NCI-H187 treated with DMSO at 0.1 percent for 48 hours (cell line): ENCODE measurements at places on chromosomes 2 and 18.

- DNase-seq = no peak
These were observed 41.4 kb downstream of the BMP10 start for GRCh38 chr2:68829749-68830148.

- no peak for DNase-seq
These were observed 132.3 kb downstream of the FOXI3 start for GRCh38 chr2:88320076-88320773.

DNA sequence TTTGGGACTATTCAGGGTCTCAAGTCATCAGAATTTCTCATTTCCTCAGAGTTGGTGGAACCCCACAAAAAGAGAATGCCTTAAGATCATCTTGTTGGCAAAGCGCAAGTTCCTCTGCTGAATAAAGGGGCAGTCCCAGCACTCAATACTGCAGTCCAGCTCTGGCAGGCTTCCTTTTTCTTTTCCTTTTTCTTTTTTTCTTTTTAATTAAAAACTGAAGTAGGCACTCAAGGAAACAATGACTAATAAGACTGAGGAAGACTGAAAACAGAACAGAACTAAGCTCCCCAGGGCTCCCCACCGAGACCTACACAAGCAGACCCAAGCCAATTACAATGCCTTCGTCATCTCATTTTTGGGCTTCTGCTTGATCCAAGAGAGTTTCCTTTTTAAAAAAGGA is 82.0 kb downstream of the STK39 start:
- DNase-seq = no peak

DNA sequence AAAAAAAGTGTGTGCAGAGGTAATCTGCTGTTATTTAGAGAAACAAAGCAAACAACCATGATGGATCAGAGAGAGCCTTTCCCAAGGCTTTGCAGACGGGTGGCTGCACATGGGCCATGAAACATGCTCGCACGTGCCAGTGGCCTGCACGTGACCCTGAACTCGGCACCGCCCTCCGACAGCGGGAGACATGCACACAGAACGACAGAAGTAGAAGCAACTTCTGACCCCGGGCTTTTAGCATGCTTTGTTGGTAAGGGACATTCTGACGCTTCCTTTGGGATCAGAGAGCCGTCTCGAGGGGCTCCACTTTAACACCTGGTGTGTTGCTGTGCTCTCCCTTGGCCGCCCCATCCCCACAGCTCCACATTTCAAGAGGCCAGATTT is 112.5 kb downstream of the KCNF1 start:
- peak; percentile 25 for DNase-seq

DNA sequence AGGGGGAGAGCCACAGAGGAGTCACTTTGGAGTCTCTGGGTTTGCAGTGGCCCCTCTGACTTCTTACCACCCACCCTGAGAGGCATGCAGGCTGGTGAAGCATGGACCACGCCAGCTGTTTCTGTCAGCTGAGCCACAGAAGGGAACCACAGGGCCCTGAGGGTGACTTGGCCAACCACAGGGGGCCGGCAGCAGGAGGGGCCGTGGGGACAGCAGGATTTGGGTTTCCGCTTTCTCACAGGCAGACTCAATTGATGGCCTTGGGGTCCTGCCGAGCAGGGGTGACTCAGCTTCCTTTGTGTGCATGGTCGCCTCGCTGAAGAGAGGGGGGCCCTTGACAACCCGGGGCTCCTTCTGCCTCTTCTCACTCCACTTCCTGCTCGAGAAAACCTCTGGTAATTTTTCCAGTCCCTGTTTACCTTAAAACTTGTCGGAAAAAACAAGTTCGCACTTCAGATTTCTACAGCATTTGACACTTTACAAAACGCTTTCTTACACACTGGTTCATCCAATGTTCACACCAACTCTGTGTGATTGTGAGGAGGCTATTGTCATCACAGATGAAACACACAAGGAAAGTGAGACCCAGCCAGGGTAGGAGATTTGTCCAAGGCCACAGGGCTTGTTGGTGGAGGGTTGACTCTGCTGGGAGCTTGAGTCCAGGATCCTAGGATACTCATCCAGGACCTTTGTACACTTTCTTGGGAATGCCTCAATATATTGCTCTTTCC is 311.2 kb downstream of the LPIN1 start:
- DNase-seq = no peak

GRCh38 chr2:131058214-131058843 is 34.9 kb downstream of the FAM168B start:
- DNase-seq = no peak

DNA sequence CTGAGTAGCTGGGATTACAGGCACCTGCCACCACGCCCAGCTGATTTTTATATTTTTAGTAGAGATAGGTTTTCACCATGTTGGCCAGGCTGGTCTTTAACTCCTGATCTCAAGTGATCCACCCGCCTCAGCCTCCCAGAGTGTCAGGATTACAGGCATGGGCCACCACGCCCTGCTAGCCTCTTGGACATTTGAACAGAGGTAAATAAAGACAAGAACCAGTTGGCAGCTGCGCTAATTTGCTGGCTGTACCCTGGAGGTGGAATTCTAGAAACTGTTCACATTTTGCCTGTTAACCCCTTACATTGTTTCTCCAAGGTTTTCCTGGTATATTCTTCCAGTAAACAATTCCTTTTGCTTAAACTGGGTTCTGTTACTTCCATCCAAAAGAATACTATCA is 132.9 kb downstream of the CDH2 start:
- DNase-seq = no peak

GRCh38 chr2:51795248-51795888 is 763.4 kb upstream of the NRXN1 start:
- DNase-seq = no peak

DNA sequence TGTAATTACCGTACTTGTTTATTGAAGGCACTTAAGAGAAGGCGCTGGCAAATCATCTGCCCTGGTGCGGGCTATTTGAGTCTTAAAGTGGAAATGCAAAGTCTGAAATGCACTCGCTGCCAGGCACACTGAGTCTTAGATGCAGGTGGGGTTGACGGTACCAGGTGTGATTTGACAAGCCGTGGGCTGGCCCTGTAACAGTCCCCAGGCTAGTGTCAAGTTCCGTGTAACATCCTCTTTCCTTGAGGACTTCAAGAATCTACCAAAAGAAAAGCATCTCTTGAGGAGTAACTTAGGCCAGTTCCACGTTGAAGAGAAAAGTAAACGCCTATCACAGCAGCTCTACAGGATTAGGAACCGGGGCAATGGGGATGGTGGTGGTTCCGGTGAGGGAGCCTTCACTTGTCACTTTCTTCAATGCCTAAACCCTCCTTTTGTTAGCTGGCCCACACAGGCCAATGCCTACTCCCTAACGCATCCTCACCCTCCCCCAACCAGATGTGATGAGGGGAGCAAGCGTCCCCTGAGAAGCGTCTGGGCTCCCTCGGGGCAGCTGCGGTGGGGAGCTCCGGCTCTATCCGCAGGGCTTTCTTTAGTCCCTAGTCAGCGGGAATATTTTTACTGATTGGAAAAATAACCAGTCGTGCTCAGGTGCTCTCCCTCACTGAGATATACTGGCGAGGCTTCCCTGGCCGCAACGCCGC is 1.5 kb upstream of the UGP2 start:
- no peak for DNase-seq

- DNase-seq = peak; percentile 9
These were observed 60.6 kb downstream of the MTCL1 start for GRCh38 chr18:8765783-8766463.

- DNase-seq = no peak
These were observed 32.5 kb downstream of the TAF4B start for GRCh38 chr18:26258711-26259110.

- no peak for DNase-seq
These were observed 6.7 kb downstream of the PTPRN start for GRCh38 chr2:219302412-219302968.

GRCh38 chr2:218605432-218605831 is 2.3 kb upstream of the PLCD4 start:
- no peak for DNase-seq

DNA sequence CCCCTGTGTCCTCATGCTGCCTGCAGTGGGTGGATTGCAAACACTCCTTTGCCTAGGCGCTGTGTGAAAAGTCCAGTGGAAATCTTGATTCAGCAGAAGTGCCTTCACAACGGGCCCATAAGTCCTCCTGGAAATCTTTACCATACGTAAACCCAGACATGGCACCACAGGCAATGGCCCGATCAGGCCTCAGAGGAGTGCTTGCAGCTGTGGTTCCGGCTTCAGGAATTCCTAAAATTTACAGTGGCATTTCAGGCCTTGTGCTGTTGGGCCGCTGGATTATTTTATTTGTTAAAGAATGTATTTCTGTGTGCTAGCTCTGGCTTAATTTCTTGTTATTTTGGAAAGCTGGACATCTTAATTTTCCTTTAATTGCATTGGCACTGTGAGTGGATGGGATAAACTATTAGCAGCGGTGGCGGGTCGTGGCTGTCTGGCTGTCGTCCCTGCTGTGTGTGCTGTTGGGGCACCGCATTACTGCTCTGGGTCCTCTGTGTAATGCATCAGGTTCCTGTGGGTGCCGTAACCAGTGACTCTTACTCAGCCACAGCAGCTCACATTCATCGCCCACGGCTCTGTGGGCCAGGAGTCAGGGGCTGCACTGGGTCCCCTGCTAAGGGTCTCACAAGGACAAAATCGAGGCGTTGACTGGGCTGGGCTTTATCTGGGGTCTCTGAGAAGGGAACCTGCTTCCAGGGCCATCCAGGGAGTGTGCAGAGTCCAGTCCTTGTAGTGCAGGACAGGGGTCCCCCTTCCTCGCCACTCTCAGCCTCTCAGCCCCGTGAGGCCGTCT is 73.1 kb downstream of the RTP5 start:
- no peak for DNase-seq

DNA sequence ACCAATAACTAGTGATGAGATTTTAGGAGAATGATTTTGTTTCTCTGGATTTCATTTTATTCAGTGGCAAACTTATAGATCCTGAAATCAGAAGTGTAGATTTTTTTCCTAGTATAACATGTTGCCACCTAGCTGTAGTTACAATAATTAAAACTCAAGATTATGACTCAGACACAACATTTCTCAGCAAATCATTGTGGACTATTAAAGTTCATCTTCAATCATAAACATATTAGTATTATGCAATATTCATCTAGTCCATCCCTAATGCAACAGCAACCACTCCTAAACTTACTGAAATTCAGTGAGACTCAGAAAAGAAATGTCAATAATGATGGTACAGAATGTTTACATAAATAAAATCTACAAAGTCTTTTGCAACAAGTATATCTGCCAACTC is 51.3 kb downstream of the USP34 start:
- DNase-seq = no peak

DNA sequence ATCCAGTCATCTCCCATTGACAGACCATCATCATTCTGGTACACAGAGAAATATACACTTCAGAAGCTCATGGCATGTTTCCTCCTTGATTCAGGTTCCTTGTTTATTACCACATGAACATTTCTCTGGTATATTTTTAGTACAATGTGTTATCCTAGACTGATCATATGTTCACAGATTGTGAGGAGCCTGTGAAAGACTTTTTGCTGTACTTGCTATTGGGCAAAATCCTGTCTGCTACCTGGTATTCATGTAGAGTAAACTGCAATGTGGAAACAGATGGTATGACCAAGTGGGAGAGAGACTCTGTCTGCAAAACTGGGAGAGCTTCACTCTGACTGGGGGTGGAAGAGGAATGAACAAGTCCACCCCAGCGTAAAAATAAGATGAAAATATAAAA is 657.2 kb downstream of the IRS1 start:
- DNase-seq = no peak

DNA sequence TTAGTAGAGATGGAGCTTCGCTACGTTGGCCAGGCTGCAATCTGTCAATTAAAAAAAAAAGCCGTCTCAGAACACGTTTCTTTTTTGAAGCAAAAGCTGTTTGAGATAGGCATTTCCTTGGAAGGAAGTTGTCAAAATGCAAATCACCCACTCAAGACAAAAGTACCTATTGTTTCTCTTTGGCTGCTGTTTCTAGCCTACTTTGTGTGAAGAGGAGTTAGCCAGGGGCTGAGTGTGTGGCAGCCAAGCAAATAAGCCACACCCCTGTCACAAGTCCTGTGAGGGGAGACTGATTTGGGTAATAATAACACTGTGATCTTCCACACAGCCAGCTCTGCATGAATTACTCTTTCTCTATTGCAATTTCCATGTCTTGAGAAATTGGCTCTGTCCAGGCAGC is 47.4 kb upstream of the CDCA7 start:
- DNase-seq = no peak

DNA sequence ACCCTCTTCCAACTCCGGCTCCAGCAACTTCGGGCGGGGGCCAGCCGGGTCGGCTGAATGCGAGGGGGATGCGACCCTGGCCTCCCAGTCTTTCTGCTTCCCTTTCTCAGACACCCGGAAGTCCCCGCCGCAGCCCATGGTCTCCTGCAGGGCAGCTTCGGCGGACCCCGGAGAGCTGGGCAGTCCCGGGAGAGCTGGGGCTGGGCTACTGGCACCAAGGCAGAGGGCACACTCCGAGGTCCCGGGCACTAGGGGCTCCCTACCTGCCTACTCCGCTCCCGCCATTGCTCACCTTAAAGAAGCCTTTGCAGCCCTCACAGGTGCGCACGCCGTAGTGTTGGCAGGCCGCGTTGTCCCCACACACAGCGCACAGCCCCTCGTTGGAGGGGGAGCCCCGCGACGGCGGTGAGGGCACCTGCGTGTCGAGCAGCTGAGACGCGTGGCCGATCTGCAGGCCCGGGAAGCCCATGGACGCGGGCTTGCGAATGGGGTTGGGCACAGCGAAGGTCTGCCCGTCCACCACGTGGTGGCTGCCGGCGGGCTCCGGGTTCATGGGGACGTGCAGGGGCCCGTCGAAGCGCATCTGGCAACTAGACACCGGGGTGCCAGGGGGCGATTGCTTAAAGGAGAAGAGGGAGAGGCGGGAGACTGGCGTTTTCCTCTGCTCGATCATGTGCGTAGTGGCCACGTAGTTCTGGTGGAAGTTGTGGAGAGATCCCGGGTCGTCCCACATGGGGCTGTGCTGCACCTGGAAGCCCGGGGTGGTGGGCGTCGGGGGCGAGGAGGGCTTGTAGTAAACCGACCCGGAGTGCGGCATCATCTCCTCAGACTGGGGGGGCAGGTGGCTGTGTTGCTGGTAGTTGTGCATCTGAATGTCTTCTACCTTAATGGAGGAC is 3.2 kb downstream of the NR4A2 start:
- no peak for DNase-seq

DNA sequence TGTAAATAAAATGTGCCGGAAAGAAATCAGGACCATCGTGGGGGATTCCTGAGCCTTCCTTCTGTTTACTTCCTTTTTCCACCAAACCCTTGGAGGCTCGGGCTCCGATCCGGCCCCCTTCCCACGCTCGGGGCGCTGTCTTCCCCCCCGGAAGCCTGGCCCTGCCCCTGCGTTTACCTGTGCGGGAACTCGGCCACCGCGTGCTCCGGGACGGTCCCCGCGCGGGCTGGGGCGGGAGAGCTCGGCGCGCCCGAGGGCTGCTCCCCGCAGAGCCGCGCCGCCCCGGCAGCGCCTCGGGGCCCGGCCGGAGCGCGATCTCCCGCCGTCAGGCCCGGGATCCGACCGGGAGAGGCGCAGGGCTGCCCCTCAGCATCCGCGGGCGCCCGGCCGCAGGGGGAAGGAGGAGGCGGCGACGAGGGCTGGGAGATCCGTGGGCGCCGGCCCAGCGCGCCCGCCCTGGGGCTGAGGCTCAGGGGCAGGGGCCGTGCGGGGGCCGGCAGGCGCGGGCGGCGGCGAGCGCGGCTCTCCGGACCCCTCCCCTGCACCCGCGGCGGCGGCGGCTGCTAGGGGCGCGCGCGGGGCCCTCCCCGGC is 435 bp downstream of the ADCY3 start:
- no peak for DNase-seq
